ENCODE measurements at places on chromosomes 11 and 22.

DNA sequence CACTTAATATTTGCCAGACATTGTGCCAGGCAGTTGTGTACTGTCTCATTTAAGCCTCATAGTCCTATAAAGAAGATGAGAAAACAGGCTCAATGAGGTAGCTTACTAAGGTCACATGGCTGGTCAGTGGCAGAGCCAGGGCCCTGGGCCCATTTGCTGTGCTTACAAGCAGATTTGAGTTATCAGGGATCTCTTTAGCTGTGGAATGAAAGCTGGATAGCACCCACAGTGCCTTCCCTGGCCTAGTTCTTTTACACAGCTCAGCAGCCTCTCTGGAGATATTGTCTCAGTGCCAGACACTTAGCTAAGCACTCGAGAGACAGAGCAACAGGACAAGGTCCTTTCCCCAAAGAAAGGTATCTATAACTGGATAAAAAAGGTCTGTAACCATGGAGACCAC is 6.1 kb downstream of the TMEM86A start:
- no peak for DNase-seq

- no peak for DNase-seq
These were observed 848 bp downstream of the HEPN1 start for GRCh38 chr11:124919898-124920297.

DNA sequence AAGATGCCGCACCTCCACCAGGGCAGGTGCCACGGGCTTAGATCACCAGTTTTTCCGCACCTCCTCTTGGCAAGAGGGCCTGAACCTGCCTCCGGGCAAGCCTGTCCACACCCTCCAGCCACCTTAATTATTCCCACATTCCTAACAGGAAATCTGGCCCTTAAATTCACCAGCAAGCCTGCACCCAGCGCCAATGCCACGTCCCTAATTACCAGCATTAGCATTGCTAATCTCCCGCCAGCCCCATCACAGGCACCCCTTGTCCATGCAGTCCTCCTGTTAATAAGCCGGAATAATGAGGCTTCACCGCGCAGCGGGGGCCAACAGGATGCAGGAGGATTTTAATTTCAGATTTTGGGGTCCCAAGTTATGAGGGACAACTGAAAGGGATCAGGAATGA is 69.7 kb downstream of the PHF21B start:
- DNase-seq: no peak

DNA sequence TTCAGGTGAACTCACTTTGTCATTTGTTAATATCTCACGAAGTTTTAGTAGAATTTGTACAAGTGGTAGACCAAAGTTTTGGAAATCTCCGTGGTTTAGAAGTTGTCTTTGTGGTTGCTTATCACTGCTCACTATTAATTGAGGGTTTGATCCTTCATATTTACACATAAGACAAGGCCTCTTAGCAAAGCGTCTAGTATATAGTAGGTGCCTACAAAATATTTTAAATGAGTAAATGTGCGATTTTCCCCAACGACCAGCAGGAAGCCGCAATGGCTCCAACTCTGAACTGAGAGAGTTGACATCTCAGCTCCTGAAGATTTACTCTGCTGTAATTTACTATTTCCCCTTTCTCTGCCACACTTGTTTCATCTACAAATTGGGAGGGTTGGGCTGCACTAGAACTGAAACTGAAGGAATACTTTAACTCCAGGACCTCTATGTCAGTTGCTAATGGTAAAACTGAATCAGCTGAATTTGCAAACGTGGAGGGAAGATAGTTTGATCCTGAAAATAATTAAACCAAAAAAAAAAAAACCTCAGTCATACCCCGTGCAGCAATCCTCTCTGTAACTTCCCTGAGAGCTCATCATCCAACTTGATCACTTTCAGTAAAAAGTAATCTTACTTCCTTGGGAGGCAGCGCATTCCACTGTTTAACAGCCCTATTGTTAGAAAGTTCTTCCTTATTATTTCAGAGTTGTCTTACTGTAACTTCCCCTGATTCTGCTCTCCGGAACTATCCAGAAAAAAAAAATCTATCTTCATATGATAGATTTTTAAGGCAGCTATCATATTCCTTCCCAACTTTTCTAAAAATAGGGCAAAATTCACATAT is 1.3 kb upstream of the SBF2 start:
- DNase-seq: peak; percentile 50

GRCh38 chr11:114062272-114062671 is 2.8 kb downstream of the ZBTB16 start:
- DNase-seq: no peak

- DNase-seq: no peak
These were observed 1.1 kb upstream of the EMID1 start for GRCh38 chr22:29204455-29205183.

DNA sequence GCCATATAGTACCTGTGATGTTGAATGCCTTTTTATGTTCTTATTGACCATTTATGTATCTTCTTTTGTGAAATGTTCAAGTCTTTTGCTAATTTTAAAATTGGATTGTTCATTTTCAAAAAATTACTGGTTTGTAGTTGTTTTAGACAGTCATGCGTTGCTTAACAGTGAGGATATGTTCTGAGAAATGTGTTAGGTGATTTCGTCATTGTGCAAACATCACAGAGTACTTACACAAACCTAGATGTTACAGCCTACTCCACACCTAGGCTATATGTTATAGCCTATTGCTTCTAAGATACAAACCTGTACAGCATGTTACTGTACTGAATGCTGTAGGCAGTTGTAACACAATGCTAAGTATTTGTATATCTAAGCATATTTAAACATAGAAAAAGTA is 32.5 kb downstream of the PDE3B start:
- no peak for DNase-seq

DNA sequence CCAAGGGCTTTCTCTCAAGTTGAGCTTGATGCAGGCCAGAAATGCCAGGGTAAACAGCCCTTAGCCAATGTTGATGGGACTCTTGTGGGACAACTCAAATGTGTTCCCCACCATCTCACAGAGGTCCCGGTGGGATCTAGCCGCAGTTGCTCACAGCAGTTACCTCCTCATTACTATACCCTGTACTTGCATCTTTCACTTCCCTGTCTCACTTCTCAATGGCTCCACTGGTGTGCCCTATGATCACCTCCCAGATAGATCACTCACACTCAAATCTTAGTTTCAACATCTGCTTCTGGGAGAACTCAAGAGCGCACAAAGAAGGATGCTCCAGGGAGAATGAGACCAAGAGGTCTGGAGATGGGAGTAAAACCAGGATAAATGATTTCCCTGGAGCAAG is 47.0 kb downstream of the RCN1 start:
- DNase-seq: no peak

- DNase-seq: no peak
These were observed 185.3 kb upstream of the ISX start for GRCh38 chr22:34880662-34881061.

DNA sequence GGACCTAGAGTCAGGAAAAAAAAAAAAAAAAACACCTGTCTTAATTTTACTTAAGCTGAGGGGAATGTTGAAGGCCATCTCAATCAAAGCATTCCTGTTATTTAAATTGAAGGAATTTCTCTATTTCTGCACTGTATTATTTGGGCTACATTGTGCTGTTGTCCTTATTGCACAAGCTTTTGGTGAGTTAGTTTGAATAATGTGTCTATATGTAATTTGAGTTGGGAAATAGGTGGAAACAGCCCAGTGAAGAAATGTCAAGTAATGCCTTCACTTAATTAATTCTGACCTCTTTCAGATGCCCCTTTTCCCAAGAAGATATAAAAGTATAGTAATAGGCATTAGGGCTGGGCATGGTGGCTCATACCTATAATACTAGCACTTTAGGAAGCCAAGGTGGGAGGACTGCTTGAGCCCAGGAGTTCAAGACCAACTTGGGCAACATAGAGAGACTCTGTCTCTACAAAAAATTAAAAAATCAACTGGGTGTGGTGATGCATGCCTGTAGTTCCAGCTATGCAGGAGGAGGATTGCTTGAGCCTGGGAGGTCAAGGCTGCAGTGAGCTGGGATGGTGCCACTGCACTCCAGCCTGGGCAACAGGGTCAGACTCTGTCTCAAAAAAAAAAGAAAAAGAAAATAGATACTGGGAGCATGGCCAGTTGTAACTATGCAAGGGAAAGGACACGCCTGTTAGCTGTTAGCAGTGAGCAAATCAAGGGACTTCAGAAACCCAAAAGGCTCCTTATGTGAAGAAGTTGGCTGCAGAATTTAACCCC is 34.9 kb downstream of the OR10A6 start:
- DNase-seq: no peak

- DNase-seq: no peak
These were observed 26.0 kb downstream of the BCL2L13 start for GRCh38 chr22:17664414-17665055.

DNA sequence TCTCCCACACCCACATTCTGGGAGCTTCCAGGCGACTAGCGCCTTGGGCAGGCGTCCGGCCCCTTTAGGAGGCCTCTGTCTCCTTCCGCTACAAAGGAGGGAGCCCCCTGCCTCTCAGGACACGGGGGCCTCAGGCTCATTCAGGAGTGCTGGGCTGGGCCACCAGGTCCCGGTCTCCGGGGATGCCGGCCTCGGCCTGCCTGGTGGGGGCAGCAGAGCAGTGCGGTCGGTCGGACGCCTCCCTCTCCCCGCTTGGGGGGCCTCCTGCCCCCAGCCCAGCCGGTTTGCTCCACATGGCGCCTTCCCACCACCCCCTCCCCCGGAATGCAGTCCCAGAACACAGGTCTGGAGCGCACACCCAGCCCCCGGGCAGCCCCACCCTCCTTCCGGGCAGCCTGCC is 21.9 kb downstream of the MRPL23 start:
- DNase-seq: no peak

GRCh38 chr11:126707498-126707897 is 293.1 kb downstream of the KIRREL3 start:
- DNase-seq: no peak

DNA sequence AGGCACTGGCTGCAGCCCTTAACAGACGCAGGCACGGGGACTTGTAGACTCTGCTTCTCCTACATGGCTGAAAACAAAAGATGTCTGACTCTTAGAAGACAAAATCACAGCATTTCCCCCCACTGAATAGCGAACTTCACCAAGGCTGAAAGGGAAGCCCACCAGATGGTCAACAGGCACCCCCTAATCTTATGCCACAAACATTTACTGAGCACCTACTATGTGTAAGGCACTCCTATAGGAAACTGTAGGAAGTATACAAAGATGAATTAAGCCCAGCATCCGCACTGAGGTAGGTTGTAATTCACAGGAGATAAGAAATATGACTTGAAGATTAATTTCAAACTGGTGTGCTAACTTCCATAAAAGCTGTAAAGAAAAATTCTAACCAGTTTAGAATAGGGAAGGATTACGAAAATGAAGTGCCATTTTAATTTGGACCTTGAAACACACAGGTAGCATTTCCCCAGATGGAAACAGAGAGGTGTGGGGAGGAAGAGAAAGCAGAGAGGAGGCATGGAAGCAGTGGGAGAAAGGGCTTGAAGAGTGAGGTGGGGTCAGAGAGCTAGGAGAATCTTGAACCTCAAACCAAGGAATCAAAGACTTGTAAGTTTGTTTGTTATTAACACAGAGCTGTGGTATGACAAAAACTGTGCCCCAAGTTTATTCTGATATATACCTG is 38.1 kb downstream of the NUMA1 start:
- DNase-seq: no peak

- DNase-seq: no peak
These were observed 29.3 kb downstream of the KIRREL3 start for GRCh38 chr11:126971305-126971704.

DNA sequence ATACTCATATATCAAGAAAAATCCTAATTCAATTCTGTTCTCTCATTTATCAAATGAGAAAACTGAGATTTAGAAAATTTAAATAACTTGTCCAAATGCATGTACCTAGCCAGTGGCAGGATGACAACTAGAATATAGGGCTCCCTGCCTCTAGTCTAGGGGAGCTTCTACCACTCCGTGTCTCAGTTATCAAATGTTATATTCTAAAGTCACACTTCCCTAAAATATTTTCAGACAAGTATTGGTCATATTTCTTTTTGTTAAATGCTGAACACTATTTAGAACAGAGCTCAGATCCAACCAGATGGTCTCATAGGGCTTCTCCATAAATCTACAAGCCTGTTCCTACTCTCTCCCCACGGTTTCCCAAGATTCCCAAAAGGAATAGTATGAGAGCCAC is 26.3 kb downstream of the KCNJ1 start:
- DNase-seq: no peak

- no peak for DNase-seq
These were observed 78.8 kb upstream of the PARVA start for GRCh38 chr11:12298610-12299009.

DNA sequence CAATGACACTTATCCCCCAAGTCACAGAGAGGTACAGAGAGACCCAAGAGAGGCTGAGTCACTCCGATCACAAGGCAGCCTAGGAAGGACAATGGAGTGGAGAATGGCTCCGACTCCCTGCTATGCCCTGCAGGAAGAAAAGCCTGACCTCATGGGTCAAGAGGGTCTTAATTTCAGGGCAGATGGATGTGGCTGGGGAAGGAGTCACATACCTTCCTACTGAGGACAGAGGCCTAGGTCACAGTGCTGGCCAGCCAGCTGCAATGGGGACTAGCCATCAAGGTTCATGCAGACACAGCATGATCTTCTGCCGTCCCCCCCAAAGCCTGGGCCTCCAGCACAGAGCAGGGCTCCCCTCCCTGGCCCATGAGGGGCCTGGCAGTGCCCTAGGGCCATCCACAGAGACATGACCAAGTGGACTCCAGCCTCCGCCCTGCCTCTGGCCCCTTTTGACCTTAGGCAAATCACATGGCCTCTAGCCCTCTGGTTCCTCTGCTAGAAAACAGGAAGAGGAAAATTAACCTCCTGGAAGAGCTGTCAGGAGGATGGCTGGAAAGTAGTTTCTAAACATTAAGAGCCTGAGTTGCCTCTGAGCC is 1.8 kb downstream of the ARRB1 start:
- DNase-seq: no peak

DNA sequence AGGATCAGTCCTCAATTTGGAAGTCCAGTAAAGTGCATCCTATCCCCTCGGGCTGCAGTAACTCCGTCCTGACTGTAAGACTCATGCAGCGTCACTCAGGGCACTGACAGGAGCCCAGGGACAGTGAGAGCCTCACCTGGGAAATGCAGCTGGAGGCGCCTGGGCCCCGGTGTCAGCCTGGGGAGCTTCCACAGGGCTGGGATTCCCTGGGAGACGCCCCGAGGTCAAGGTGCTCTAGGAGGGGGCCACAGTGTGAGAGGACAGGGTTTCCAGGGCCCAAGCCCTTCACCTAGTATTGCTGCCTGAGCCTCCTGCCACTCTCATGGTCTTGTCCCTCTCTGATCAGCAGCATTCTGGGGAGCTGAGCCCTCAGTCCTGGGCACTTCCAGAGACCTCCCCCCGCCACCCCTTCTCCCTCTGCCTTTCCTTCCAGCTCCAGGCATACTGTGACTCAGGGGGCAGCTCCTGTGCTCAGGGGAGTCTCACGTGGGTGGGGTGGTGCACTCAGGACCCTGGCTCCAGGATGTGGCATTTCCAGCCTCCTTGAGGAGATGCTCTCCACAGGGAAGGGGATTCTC is 99.1 kb upstream of the IGLL5 start:
- no peak for DNase-seq

- no peak for DNase-seq
These were observed 27.1 kb upstream of the TMA7B start for GRCh38 chr22:39932918-39933649.

Data from Caki2 (cell line).